Vagina (tissue), 2 donors: ENCODE measurements at places on chromosomes 4 and X. TPM values are rescaled to one million over a fixed set of nuclear protein-coding genes. Genes with fewer than 3 reads are reported as not detected.

GRCh38 chrX:17719711-17720110 lies 17.6 kb upstream of the SCML1 start:
- H3K4me1 ChIP-seq: no peaks in the 10 kb centered on the region
- no peak for DNase-seq
- no peak overlapping the region for H3K27ac ChIP-seq
- no peak overlapping the region for H3K4me3 ChIP-seq

DNA sequence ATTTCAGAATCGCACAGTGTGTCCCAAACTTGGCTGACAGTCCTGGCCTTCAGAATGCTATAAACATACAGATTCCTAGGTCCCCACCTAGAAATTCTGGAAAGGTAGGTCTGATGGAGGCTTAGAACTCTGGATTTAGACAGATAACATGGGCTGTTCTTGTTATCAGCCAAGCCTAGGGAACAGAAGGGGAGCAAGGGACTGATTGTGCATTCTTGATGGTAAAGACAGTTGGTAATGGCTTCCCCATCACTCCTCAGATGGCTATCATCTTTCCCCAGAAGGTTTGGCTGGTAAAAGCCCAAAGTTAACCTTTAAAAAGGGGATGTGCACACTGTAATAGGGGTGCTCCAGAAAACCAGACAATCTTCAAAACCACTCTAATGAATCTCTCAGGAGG lies 35.7 kb downstream of the DIPK2B start:
- no peak for DNase-seq
- no peaks in the 10 kb centered on the region for H3K36me3 ChIP-seq
- H3K4me3 ChIP-seq: no peak overlapping the region
- H3K4me1 ChIP-seq: no peaks in the 10 kb centered on the region
- no peaks in the 10 kb centered on the region for H3K27me3 ChIP-seq

DNA sequence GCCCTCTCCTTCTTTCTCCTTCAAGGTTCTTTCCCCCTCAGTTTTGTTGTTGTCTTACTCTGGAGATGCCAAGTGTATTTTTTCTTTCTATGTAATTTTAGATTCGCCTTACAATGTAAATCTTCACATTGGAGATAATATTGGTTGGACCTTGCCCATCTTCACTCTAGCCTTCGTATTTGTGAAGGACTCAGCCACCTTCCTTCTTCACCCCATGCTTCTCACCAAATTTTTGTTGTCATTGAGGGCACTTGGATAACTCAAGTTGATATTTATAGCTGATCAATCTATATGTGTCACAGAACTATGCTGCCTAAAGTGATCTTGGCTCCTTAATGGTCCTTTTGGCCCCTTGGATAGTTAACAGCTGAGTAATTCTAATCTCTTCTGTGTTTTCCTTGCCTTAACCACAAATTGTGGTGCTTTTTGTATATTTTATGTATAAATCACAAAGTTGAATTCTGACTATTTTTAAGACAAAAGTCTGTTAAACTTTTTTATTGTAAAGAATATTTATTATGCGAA lies 6.5 kb downstream of the SPRY1 start:
- H3K4me1 ChIP-seq: peaks cover 67% of the 10 kb centered on the region
- no peak overlapping the region for H3K4me3 ChIP-seq
- H3K27ac ChIP-seq: no peak overlapping the region

DNA sequence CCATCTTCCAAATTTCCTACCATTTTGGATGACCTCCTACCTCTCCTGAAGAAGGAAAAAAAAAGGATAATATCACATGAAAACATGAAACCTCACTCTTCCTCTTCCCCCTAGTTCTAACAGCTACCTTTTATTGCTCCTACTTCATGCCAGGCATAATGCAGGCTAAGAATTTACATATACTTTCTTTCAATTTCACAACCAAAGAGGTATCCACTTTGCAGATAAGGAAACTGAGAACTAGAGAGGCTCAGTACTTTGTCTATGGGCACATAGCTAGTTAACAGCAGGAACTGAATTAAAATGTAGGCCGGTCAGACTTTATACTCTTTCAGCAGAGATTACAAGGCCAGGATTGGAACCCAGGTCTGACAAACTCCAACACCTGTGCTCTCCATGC lies 34.4 kb upstream of the BEND2 start:
- DNase-seq: no peak
- H3K27me3 ChIP-seq: no peaks in the 10 kb centered on the region
- H3K36me3 ChIP-seq: no peaks in the 10 kb centered on the region
- no peak overlapping the region for H3K4me3 ChIP-seq
- H3K4me1 ChIP-seq: no peaks in the 10 kb centered on the region

GRCh38 chr4:31139767-31140166 lies 419.6 kb downstream of the PCDH7 start:
- H3K4me1 ChIP-seq: no peaks in the 10 kb centered on the region
- no peaks in the 10 kb centered on the region for H3K36me3 ChIP-seq
- H3K27me3 ChIP-seq: no peaks in the 10 kb centered on the region
- no peak overlapping the region for H3K27ac ChIP-seq
- H3K4me3 ChIP-seq: no peak overlapping the region

DNA sequence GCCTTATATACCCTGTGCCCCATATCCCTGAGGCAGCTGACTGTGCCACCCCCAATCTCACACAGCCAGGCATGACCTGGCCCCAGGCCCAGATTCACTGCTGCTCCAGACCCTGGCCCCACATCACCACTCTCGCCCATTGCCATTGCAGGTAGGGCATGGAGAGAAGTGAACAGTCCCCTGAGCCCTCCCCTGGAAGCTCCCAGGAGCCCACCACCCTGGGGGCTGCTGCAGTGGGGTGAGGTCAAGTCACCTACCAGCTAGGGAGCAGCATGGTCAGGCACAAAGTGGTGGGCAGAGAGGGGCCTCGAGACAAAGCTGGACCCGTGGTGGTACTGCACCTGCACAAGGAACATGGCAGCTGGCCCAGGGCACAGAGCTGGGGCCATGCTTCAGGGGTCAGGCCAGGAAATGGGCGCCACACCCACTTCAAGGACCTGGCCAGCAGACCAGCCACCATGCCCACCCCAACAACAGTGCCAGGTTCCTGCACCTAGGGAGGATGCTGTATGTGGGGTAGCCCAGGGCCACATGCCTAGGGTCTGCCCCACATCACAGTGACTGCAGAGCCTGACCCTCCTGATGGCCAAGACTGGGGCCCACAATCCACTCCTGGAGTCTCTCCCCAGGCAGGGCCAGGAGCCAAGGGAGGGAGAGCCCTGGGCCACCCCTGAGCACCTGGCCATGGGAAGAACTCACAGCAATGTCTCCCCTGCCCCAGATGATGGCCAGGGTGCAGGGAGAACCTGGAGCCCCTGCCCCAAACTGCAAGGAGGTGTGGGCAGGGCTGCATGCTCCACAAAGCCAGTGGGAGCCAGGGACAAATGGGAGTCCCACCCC lies 58.5 kb downstream of the COX18 start:
- no peak overlapping the region for H3K4me3 ChIP-seq
- H3K27ac ChIP-seq: no peak overlapping the region
- DNase-seq: no peak
- H3K27me3 ChIP-seq: no peaks in the 10 kb centered on the region

- H3K4me1 ChIP-seq: no peaks in the 10 kb centered on the region
- no peaks in the 10 kb centered on the region for H3K27me3 ChIP-seq
- no peaks in the 10 kb centered on the region for H3K36me3 ChIP-seq
- H3K27ac ChIP-seq: no peak overlapping the region
- no peak overlapping the region for H3K4me3 ChIP-seq
Observed at GRCh38 chrX:15781961-15782699, 8.2 kb upstream of the ZRSR2 start.

DNA sequence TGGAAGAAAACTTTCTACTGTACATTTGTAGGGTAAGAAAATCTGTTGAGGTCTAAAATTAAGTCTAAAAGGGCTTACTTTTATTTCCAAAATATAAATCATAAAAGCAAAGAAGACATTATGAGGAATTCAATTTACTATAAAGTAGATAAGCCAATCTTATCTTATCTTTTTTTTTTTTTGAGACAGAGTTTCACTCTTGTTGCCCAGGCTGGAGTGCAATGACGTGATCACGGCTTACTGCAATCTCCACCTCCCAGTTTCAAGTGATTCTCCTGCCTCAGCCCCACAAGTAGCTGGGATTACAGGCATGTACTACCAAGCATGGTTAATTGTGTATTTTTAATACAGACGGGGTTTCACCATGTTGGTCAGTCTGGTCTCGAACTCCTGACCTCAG lies 166.9 kb downstream of the NR3C2 start:
- no peak overlapping the region for H3K4me3 ChIP-seq
- no peak for DNase-seq
- no peak overlapping the region for H3K27ac ChIP-seq
- no peaks in the 10 kb centered on the region for H3K27me3 ChIP-seq
- no peaks in the 10 kb centered on the region for H3K36me3 ChIP-seq

DNA sequence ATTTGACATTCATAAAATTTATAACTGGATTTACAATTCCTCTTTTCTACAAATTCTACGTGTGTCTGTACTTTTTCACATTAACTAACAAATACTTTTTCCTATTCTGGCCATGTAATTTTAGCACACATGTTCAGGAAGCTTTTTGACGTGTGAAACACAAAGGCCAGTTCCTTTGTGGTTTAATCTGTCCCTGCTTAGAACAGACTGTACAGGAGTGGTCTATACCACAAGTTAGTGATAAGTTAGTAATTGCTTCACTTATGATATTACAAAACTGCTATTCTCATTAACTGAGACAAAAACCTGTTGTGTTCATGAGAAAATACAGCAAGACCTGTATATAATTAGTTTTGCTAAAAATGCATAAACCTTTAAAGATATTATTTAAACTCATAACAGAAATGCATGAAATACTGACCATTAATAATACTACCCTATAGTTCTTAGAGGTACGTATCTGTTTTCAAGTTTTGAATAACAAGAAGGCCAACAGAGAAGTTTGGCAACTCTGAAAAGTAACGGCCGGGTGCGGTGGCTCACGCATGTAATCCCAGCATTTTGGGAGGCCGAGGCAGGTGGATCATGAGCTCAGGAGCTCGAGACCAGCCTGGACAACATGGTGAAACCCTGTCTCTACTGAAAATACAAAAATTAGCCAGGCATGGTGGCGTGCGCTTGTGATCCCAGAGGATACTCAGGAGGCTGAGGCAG lies 13.7 kb upstream of the AREG start:
- H3K36me3 ChIP-seq: no peaks in the 10 kb centered on the region
- no peak overlapping the region for H3K4me3 ChIP-seq
- no peaks in the 10 kb centered on the region for H3K4me1 ChIP-seq
- no peaks in the 10 kb centered on the region for H3K27me3 ChIP-seq

DNA sequence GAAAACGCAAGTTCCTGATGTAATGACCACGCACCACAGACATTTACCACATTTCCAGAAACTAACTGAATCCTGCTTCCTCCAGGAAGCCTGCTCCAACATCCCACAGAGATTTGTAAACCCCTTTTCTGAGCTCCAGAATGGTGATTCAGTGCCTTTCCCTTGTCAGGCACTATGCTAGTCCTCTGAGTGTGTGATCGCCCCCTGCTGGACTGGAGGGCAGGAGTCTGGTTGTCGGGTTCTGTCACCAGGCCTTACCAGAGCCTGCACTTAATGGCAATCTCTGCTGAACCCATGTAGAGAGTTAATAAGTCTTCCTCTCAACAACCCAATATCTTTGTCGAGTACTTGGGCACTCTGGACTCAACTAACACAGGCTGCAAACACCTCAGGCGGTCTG lies 14.5 kb upstream of the KDM5C start:
- no peak for DNase-seq
- H3K4me1 ChIP-seq: no peaks in the 10 kb centered on the region
- H3K36me3 ChIP-seq: no peaks in the 10 kb centered on the region
- H3K27ac ChIP-seq: no peak overlapping the region
- H3K4me3 ChIP-seq: no peak overlapping the region
- H3K27me3 ChIP-seq: no peaks in the 10 kb centered on the region

DNA sequence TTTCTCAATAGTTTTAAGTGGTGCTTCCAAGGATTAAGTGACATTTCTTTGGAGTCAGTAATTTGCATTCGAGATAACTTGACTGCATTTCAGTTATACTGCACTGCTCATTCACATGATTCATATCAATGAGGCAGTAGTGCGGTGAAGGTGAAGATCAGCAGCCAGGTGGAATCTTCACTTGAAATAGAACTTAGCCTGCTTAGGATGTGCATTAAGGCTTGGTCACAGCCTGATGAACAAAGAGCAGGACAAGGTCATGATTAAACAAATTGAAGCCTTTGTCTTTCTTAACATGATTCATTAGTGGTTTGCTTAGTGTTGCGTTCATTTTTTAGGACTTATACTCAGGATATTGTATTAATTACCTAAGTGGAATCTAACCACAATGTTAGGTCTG lies 212.1 kb upstream of the GALNTL6 start:
- no peak overlapping the region for H3K4me3 ChIP-seq
- H3K27me3 ChIP-seq: no peaks in the 10 kb centered on the region
- no peaks in the 10 kb centered on the region for H3K4me1 ChIP-seq
- H3K27ac ChIP-seq: no peak overlapping the region

GRCh38 chr4:62513306-62513705 lies 1313.2 kb downstream of the ADGRL3 start:
- H3K36me3 ChIP-seq: no peaks in the 10 kb centered on the region
- H3K27ac ChIP-seq: no peak overlapping the region
- H3K4me3 ChIP-seq: no peak overlapping the region
- no peaks in the 10 kb centered on the region for H3K27me3 ChIP-seq

GRCh38 chr4:124913237-124913636 lies 200.7 kb upstream of the ANKRD50 start:
- no peaks in the 10 kb centered on the region for H3K27me3 ChIP-seq
- H3K4me3 ChIP-seq: no peak overlapping the region
- no peak overlapping the region for H3K27ac ChIP-seq
- no peaks in the 10 kb centered on the region for H3K36me3 ChIP-seq

Gene PDHA1
- total RNA-seq: 41.0 TPM

Gene PARM1
- total RNA-seq: 26.3 TPM

Gene ADGRG2
- 2.0 TPM for total RNA-seq

Gene DMRTC1B
- not detected for total RNA-seq

Gene DIPK2B
- 22.1 TPM for total RNA-seq

Gene CDS1
- total RNA-seq: 8.8 TPM
